Naive thymus-derived CD4-positive, alpha-beta T cell (primary cell): ENCODE measurements at places on chromosomes 6 and 20. TPM values are rescaled to one million over a fixed set of nuclear protein-coding genes. Genes with fewer than 3 reads are reported as not detected.

DNA sequence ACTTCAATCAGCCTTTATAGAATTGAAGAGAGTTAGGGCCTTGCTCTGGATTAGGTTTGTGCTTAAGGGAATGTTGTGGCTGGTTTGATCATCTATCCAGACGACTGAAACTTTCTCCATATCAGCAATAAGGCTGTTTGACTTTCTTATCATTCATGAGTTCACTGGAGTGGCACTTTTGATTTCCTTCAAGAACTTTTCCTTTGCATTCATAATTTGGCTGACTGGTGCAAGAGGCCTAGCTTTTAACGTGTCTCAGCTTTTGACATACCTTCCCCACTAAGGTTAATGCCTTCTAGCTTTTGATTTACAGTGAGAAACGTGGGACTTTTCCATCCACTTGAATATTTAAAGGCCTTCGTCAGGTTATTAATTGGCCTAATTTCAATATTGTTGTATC, 461.8 kb downstream of the CDKAL1 start:
- no peak for DNase-seq
- no peak overlapping the region for H3K27ac ChIP-seq
- no peaks in the 10 kb centered on the region for H3K4me1 ChIP-seq
- no peaks in the 10 kb centered on the region for H3K36me3 ChIP-seq
- H3K27me3 ChIP-seq, result no peaks in the 10 kb centered on the region

DNA sequence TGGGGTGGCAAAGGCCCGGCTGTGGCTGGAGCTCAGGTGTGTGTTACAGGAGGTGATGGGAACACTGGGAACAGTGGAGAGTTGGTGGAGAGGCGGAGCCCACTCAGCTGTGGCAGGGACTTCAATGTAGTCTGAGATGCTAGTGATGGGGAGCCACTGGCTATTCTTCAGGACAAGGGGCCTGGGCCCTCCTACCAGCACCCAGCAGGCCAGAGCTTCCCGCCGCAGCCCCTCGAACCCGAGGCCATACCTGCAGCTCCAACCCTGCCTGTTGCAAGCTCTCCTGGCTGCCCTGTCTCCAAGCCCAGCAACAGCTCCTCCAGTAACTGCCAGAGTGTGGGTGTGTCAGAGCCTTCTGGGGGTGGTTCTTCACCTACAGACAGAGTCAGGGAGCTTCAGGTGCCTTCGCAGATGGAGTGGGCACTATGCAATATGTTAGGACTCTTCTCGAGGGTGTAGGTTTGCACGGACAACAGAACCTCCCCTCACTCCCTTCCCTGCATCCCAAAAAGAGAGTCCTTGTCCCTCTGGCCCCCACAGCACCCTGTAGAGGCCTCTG, 146.2 kb upstream of the MLN start:
- no peak overlapping the region for H3K27ac ChIP-seq
- no peak overlapping the region for H3K4me3 ChIP-seq
- no peaks in the 10 kb centered on the region for H3K27me3 ChIP-seq
- DNase-seq, result no peak
- no peaks in the 10 kb centered on the region for H3K4me1 ChIP-seq

GRCh38 chr6:34120953-34121675, 24.8 kb downstream of the GRM4 start:
- H3K27me3 ChIP-seq, result no peaks in the 10 kb centered on the region
- H3K27ac ChIP-seq, result no peak overlapping the region
- no peaks in the 10 kb centered on the region for H3K36me3 ChIP-seq
- no peak overlapping the region for H3K4me3 ChIP-seq
- no peak for DNase-seq
- H3K4me1 ChIP-seq, result no peaks in the 10 kb centered on the region

DNA sequence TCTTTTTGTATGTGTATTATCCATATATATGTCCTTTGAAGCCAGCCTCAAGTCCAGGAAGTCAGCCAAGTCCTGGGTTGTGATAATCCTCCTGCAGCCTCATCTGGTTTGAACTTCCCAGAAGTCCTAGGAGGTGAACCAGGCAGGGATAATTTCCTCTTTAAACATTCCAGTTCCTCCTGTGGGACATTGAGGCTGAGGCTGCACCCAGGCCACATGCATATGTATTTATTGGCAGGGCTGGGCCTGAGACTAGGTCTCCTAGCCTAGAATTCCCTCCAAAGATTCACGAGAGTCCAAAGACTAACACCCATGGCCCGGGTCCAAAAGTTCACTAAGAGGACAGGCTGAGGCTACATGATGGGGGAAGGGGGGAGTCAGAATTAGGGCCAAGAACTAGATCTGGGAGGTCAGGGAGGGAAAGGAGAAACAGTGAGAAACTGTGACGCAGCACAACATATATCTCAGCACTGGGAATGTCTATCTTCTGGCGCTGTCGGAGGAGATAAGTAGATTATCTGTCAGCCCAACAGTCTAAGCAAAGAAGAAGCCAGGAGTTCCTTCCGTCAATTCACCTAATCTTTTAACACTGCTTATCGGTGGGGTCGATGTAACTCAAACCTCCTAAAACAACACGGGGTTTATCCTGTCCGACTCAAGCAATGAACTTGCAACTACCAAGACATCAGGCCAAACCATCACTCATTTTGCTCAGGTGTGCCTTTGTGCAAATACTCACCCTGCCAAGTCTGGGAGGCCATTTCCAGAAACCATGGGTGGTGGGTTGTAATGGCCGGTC, 43.3 kb downstream of the SNX5 start:
- DNase-seq, result no peak
- H3K27me3 ChIP-seq, result no peaks in the 10 kb centered on the region
- H3K36me3 ChIP-seq, result no peaks in the 10 kb centered on the region
- no peak overlapping the region for H3K4me3 ChIP-seq
- H3K27ac ChIP-seq, result no peak overlapping the region

DNA sequence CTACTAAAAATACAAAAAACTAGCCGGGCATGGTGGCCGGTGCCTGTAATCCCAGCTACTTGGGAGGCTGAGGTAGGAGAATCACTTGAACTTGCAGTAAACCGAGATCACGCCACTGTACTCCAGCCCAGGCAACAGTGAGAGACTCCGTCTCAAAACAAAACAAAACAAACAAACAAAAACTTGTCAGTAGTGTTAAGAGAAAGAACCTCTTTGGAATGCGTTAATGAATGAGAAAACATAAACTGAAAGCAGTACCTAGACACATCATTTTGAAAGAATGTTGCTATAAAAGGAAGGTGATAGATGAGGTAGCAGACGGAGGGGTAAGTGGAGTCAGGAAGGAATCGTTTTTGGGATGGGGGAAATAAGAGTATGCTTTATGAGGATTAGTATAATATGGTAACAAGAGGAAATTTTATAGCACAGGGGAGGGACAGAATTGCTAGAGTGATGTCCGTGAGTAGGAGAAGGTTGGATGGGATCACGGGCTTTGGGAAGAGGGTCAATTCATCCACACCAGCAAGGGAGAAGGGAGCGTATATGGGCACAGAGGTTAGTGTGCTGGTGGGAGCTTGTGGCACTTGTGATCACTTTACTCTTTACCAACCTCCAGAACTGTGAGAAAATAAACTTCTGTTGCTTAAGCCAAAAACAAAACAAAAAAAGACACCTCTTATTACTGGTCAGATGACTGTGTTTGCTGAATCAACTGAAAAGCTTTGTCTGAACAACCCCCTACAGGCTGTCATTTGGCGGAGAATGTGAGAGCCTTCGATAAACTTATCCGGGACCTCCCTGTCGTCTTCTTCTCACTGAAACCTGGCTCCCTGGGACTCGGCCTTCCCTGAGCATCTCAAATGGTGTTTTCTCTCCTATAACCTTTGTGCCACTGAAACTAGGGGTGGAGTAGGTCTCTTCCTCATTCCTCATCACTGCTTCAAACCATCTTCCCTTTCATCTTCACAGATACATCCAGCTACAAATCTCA, 48.9 kb upstream of the TFAP2A start:
- no peaks in the 10 kb centered on the region for H3K27me3 ChIP-seq
- H3K4me3 ChIP-seq, result no peak overlapping the region

DNA sequence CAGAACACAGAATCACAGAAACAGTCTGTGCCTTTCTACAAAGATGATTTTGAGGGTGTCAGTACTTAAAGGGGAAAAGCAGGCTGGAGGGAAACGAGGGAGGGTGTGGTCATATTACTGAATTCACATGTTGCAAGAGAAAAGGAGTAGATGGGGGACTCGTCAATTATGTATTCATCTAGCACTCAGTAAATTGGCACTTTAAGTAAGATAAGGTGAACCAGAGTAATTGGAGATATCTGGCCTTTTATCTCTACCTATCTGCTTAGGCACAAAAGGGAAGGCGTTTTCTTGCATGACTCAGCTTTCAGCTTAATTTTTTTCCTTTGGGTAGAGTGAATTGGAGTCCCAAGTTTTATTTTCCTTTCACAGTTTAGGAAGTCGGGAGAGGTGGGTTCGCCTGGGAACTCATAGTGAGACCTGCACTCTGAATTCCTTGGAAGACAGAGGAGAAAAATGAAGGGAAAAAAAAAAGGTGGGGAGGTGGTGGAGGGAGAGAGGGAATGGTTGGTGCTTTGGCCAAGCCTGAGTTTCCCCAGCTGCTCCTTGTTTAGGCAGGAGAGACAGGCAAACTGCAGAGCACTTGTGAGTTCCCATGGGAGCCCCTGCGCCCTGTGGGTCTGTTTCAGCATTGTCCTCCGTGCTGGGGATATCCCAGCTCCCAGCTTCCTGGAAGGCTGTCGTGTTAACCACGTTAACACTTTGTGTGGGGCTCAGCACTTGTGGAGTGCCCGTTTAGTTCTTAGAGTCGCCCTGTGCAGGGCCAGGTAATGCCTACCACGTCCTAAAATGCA, 19.7 kb upstream of the GTSF1L start:
- H3K27me3 ChIP-seq, result no peaks in the 10 kb centered on the region
- H3K4me1 ChIP-seq, result peaks cover 18% of the 10 kb centered on the region
- no peaks in the 10 kb centered on the region for H3K36me3 ChIP-seq
- H3K27ac ChIP-seq, result no peak overlapping the region

DNA sequence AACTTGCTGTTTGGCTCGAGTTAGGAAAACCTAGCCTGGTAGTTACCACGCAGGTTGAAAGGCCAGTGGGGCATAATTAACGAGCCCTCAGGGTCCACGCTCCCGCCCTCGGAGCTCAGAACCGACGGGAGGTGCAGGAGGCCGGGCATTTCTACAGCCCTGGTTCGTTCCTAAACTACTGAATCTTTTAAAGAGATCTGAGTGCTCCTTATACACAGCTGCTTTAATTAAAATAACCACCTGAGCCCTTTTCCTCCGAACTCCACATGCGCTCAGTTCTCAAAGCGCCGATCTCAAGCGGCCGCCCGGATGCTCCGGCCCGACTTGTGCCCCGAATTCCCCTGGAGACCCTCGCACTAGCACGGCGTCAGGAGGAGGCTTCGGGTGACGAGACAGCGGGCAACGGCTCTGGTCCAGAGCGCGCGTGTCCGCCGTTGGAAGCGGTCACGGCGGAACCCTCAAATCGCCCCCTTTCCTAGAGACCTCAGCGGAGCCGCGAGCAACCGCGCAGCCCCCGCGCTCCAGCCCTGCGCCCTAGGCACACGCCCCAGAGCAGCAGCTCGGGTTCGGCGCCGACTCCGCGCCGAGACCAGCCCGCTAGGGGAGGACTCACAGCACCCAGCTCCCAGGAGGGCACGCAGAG, 397 bp downstream of the WDR27 start:
- H3K4me3 ChIP-seq, result peak overlapping the region; percentile 95
- no peaks in the 10 kb centered on the region for H3K27me3 ChIP-seq
- H3K36me3 ChIP-seq, result no peaks in the 10 kb centered on the region
- DNase-seq, result no peak
- peaks cover 22% of the 10 kb centered on the region for H3K4me1 ChIP-seq

GRCh38 chr20:40207655-40208054, 481.4 kb downstream of the MAFB start:
- no peaks in the 10 kb centered on the region for H3K4me1 ChIP-seq
- DNase-seq, result no peak
- H3K27ac ChIP-seq, result no peak overlapping the region
- H3K27me3 ChIP-seq, result no peaks in the 10 kb centered on the region

GRCh38 chr20:14266246-14266645, 71.2 kb downstream of the FLRT3 start:
- DNase-seq, result no peak
- no peak overlapping the region for H3K27ac ChIP-seq
- no peaks in the 10 kb centered on the region for H3K27me3 ChIP-seq
- no peak overlapping the region for H3K4me3 ChIP-seq
- no peaks in the 10 kb centered on the region for H3K4me1 ChIP-seq
- H3K36me3 ChIP-seq, result no peaks in the 10 kb centered on the region

GRCh38 chr20:41650231-41650948, 32.2 kb upstream of the CHD6 start:
- DNase-seq, result no peak
- H3K4me3 ChIP-seq, result no peak overlapping the region
- no peaks in the 10 kb centered on the region for H3K36me3 ChIP-seq
- H3K27ac ChIP-seq, result no peak overlapping the region
- no peaks in the 10 kb centered on the region for H3K27me3 ChIP-seq

DNA sequence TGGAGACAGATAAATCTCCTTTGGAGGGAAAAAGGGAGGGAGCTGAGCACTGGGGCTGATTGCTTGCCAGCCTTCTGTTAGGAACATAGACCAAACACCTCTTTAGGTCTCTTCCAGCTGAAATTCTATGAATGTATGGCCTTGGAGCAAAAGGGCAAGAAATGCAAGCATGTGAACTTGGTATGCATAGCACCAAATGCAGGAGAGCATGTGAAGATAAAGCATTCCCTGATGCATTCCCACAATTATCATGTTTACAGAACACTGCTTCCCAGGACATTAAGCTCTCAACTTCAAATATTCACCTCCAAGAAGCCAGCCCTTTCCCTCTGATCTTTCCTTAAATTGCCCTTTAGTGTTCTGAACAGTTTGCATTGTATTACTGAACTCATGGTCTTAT, 15.6 kb downstream of the RIPOR2 start:
- H3K27ac ChIP-seq, result peak overlapping the region; percentile 71
- DNase-seq, result no peak
- no peaks in the 10 kb centered on the region for H3K27me3 ChIP-seq
- H3K36me3 ChIP-seq, result peaks cover 23% of the 10 kb centered on the region

GRCh38 chr6:35203680-35204079, 10.1 kb upstream of the SCUBE3 start:
- no peaks in the 10 kb centered on the region for H3K27me3 ChIP-seq
- H3K4me1 ChIP-seq, result no peaks in the 10 kb centered on the region
- DNase-seq, result no peak
- H3K27ac ChIP-seq, result no peak overlapping the region
- H3K36me3 ChIP-seq, result no peaks in the 10 kb centered on the region

DNA sequence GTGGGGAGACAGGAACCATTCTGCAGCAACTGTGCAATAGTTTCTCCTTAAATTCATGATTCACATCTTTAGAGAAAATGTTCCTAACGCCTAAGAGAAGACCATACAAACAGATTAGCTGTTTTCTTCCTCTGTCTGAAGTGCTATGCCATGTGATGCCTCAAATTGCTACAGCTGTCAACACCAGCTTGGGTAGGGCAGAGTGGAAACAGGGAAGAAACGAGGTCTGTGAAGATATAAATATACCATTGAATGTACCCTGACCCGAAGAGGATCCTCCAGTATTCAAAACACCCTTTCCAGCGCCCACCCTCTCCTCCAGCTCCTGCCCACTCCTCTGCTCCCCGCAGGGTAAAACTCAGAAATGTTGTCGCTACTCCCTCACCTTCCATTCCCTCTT, 40.3 kb upstream of the PRND start:
- H3K27me3 ChIP-seq, result no peaks in the 10 kb centered on the region
- H3K4me1 ChIP-seq, result peaks cover 22% of the 10 kb centered on the region
- no peak overlapping the region for H3K4me3 ChIP-seq
- no peaks in the 10 kb centered on the region for H3K36me3 ChIP-seq

IGF2R gene
- 59.1 TPM for total RNA-seq

ANKRD66 gene
- not detected for total RNA-seq

TRIM10 gene
- 0.12 and 0.23 TPM in 2 replicates for total RNA-seq

SSTR4 gene
- total RNA-seq, result not detected
